ENCODE measurements at places on chromosomes 1 and 21.

GRCh38 chr1:157626099-157626498 lies 28.2 kb upstream of the FCRL4 start:
- no peak for DNase-seq

DNA sequence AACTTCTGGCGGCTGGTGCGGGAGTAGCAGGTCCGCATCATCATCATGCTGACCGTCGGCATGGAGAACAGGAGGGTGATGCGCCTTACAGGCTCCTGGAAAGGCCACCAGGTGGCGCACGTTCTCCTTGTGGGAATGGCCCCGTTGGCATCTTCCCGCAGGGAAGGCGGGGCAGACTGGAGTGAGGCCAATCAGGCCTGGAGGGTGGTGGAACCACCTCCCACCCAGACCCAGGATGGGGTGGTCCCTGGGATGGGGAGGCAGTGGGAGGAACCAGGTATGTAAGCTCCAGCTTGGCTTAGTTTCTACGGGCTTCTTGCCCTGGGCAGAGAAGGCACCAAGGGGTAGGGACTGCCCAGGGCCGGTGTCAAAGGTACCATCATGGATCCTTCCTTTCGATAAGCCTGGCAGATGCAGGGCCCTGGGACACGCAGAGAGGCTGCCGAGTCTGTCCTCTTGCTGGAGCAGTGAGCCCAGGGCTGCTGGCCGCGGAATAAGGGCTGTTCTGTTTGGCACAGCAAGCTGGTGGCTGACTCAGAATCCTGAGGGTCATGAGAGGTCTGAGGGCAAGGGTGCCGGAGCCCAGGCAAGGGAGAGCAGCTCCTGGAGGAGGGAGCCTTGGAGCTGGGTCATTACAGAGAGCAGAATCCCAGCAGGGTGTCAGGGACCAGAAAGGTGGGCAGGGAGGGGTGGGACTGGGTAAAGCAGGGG lies 8.7 kb upstream of the LGR6 start:
- peak; percentile 81 for DNase-seq

- DNase-seq = no peak
These were observed 46.3 kb downstream of the TESK2 start for GRCh38 chr1:45444609-45445131.

- peak; percentile 88 for DNase-seq
These were observed 68.3 kb upstream of the ARHGAP29 start for GRCh38 chr1:94305704-94306103.

- DNase-seq = peak; percentile 76
These were observed 79.3 kb upstream of the ATF3 start for GRCh38 chr1:212529211-212529741.

GRCh38 chr1:200922406-200922805 lies 27.7 kb downstream of the INAVA start:
- DNase-seq = no peak
